ENCODE measurements at places on chromosomes 16 and 17.
A peak's percentile ranks its signal among the peaks of the same experiment; 100 is the strongest.

DNA sequence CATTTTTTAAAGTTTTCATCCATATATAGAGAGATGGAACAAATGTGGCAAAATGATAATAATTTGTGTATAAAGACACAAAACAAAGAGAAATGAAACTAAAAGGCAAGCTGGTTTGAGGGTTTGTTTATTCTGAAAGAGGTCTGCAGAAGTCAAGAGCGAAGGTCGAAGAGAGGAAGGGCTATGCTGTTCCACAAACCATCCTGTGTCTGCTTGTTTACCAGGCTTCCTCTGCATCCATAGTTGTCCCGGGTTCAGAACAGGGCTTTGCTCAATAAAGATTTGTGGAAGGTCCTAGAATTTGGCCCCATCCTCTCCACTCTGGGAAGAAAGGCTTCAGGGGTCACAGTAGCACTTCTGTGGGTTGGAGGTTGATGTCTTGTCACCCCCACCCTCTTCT lies 2.4 kb upstream of the MARVELD3 start:
- no peak for DNase-seq

DNA sequence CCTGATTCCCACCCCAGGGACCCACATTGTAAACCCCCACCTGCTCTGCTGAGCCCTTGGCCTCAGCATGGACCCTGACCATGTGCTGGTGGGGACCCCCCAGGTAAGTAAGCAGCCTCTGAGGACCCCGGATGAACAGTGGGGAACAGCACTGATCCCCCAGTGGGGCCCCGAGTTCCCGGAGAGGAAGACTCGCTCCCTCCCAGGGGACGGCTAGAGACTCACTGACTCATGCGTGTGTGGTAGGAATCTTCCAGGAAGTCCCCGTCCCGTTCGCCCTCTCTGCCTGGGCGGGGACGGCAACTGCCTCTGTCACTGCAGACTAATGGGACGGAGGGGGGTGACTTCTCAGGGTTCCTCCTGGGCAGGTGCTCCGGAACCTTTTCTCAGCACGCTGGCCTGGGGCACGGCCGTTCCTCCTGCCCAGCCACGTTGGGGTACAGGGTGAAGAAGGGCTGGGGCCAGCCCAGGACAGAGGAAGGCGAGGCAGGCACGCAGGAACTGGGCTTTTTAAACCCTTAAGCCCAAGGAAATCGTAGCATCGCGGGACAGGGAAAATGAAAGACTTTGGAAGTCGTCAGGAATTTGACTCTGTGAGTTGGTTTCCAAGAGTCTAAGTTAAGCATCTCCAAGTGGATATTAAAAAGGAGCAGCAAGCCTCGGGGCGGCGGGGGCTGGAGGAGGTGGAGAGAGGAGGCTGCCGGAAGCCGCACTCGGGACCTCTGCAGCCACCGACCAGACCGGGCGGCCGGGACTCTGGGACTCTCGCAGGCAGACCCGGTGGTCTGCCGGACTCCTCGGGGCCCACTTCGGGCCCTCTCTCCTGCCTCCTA lies 178.7 kb downstream of the SEC14L1 start:
- peak; percentile 84 for DNase-seq

DNA sequence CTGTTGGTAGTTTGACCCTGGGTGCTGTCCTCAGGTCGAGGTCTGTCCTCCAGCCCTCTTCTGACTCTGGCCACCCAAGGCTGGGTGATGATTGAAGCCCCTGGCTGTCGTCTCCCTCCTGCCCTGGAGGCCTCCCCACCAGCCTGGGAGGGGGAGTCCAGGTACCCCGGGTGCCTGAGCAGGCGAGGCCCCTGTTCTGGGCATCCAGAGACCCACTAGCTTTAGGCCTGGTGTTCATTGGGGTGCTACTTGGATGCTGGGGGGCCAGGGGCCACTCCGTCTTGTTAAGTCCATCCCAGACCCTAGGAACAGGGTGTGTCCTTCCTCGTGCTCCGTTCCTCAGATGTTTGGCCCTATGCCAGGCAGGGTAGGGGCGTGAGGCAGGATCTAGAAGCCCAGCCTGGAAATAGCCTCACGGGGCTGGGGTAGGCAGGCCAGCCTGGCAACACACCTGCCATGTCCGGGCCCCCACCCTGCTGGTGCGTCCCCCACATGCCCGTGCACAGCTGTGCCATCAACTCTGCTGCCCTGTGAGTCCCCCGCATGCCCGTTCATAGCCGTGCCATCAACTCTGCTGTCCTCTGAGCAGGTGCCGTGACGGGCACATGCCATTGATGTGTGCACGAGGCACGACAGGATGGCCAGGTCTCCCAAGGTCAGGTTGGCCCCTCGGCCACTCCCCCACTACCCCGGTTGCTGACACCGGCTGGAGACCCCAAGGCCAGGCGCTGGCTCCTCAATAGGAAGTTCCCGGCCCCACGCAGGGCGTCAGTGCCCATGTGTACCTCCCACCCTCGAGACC lies 36.9 kb downstream of the GINS2 start:
- no peak for DNase-seq

GRCh38 chr16:4522051-4522581 lies 16.5 kb downstream of the CDIP1 start:
- no peak for DNase-seq

DNA sequence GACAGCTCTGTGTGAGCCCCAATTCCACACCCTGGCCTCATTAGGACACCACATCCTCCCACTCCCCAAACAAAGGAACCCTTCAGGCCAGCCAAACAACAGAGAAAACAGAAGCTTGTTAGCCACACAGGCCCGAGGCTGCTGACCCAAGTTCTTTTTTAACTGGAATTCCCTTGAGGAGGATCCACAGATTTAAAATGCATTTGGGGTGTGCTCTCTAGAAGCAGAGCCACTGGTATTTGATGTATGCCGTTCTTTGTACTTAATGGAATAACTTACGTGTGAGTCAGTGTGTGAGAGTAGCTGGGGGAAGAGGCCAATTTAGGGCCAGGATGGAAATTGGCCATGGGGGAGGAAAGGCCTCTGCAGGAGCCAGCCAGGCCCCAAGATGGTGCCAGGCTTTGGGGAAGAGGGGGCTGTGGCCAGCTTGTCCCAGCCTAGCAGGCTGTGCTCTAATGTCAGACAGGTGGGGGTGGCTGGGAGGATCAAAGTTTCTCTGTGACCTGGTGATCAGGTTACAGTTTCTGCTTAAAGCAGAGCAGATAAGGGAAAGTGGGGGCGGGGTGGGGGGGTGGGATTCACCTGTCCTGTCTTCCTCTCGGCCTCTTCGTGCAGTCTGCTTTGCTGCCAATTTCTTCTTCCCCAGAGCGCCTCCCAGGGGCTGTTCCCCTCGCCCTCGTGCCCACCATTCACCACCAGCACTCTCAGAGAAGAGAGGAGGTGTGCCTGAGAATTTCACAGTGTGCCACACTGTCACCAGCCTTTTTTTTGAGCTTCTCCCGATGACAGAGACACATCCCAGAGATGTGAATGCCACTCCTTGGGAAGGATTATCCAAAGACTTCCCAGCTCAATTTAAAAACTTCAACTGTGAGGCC lies 50.8 kb downstream of the TOM1L2 start:
- no peak for DNase-seq

DNA sequence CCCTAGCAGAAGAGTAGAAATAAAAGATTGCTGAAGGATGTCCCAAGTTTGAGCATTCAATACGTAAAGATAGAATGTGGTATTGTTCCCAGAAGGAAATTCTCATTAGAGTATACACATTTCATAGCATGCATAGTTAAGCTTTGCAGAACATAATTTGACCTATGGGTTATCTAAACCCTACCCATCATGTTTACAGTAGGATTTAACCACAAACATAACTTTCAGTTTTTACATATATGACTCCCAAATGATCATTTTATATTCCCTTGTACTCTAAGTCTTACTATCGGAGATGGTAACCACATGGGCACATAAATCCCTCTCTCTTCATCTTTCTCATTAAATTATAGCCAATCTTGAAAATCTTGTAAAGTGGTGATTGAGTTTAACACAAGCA lies 50.9 kb downstream of the SYNRG start:
- DNase-seq, result no peak

GRCh38 chr16:89827383-89828198 lies 684 bp upstream of the SPIRE2 start:
- no peak for DNase-seq

- DNase-seq, result no peak
Measured at GRCh38 chr17:14361470-14361869, 60.6 kb downstream of the HS3ST3B1 start.
